Activated CD4-positive, alpha-beta T cell treated with anti-CD3 and anti-CD28 coated beads, Interleukin-2, amount 50 U/mL, for 24 hours (primary cell): ENCODE measurements at places on chromosomes 7 and 10.

DNA sequence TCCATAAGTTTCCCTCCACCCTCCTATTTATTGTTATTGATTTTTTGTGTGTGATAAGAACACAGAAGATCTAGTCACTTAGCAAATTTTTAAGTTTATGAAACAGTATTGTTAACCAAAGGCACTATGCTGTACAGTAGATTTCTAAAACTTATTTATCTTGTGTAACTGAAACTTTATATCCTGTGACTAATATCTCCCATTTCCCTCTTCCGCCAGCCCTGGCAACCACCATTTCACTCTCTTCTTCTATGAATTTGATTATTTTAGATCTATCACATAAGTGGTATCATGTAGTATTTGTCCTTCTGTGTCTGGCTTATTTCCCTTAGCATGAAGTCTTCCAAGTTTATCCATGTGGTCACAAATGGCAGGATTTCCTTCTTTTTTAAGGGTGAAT lies 144.3 kb upstream of the INHBA start:
- DNase-seq: no peak

GRCh38 chr10:105707603-105708002 lies 1066.5 kb downstream of the SORCS3 start:
- DNase-seq: no peak

DNA sequence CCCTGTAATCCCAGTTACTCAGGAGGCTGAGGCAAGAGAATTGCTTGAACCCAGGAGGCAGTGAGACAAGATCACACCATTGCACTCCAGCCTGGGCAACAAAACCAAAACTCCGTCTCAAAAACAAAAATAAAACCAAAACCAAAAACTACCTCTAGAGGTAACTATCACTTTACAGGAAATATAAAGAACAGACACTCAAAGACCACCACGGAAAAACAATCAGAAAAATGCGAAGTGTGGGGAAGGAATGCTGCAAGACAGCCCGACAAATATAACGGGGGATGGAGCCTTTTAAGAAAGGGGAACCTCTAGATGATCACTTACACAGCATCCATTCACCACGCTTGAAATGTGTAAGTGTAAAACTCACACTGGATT lies 4.3 kb downstream of the HNRNPF start:
- DNase-seq: no peak

- DNase-seq: no peak
These were observed 12.3 kb upstream of the IFT22 start for GRCh38 chr7:101333912-101334311.

DNA sequence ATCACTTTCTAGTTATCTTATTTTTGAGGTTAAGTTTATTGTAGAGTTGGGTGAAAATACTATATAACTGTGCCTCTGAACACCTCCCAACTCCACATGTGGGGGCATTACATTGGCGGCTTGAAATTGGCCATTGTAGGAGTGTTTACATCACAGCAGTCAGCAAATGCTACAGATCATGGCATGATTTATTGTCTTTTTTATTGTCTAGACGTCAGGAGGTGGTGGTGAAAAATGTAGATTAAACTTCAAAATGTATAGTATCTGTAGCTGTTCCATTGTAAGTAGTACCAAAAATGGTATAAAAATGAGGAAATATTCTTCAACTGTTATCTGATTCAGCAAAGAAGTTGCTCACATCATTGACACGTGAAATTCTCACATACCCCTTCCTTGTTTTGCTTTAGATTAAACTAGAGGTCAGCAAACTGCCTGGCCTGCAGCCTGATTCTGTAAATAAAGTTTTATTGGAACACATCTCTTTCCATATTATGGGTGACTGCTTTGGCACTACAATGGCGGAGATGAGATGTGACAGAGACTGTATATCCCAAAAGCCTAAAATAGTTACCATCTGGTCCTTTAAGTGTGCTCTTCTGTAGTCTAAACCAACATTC lies 35.0 kb downstream of the TAF3 start:
- no peak for DNase-seq

- DNase-seq: no peak
These were observed 115.0 kb downstream of the ADCY1 start for GRCh38 chr7:45689011-45689796.

DNA sequence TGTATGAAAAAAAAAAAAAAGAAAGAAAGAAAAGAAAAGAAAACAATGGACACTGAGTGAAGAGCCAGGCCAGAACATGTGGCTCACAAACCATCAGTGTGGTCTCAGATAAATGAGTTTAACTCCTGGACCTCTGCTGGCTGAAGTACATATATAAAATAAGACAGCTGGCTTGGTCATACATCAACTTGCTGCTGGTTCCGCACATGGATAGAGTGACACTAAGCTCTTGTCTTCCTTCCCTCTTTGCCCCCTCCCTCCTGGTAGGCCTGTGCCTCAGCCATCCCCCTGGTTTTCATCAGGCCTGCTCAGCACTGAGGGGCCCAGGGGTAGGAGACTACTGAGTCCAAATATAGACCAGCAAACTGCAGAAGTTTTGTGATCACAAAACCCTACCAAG lies 58.1 kb upstream of the DGKI start:
- no peak for DNase-seq

- DNase-seq: no peak
These were observed 267.1 kb downstream of the PRPF18 start for GRCh38 chr10:13853854-13854253.

- DNase-seq: no peak
These were observed 42.0 kb downstream of the SHH start for GRCh38 chr7:155770241-155770640.

DNA sequence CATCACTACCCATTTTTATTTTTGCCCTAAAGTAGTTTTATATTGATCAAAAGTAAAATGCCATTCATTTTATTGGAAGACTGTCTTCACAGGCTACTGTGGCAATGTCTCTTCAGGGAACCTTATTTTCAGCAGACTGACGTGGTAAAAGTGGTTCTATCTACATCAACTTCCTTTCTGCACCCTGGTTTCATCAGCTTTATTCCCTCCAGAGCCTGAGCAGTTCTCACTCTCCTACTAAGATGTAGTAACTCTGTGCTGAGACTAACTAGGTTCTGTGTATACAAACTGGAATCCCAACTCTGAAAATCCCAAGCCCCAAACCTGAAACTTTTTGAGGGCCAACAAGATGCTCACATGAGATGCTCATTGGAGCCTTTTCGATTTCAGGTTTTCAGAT lies 155.3 kb downstream of the SFMBT2 start:
- DNase-seq: no peak

DNA sequence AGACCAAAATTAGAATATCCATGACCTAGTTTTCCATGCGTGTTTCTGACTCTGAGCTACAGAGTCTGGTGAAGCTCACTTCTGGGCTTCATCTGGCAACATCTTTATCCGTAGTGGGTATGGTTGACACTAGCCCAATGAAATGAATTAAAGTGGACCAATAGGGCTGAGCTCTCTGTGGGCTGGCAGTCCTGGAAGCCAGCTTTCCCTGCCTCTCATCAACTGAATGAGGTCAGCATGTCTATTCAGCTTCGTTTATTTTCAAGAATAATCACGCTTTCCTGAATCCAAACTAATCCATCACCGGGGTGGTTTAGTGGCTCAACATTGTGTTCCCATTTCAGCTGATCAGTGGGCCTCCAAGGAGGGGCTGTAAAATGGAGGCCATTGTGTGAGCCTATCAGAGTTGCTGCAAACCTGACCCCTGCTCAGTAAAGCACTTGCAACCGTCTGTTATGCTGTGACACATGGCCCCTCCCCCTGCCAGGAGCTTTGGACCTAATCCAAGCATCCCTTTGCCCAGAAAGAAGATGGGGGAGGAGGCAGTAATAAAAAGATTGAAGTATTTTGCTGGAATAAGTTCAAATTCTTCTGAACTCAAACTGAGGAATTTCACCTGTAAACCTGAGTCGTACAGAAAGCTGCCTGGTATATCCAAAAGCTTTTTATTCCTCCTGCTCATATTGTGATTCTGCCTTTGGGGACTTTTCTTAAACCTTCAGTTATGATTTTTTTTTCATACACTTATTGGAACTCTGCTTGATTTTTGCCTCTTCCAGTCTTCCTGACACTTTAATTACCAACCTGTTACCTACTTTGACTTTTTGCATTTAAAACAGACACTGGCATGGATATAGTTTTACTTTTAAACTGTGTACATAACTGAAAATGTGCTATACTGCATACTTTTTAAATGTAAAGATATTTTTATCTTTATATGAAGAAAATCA lies 35.5 kb downstream of the CAV1 start:
- DNase-seq: no peak

GRCh38 chr10:101075775-101076174 lies 14.0 kb downstream of the KAZALD1 start:
- DNase-seq: no peak

- DNase-seq: no peak
These were observed 123.3 kb upstream of the CDK1 start for GRCh38 chr10:60654813-60655464.

- no peak for DNase-seq
These were observed 82.4 kb upstream of the SDK1 start for GRCh38 chr7:3218411-3219225.

DNA sequence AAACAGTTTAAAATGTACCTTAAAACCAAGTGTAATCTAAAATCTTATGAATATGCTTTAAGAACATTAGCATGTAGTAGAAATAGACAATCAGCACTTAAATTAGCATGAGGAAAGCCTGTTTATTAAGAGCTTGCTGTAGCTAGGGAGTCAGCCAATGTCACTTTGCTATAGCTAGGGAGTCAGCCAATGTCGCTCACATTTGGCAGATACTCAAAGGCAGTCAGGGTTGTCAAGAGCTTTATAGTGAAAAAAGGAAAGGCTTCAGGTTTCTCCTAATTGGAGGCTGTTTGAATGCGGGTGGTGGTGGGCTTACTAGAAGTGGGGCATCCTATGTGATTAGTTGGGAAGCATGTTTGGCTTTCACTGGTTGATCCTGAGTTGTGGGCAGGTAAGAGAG lies 226.2 kb upstream of the DGKB start:
- no peak for DNase-seq

- no peak for DNase-seq
These were observed 34.0 kb downstream of the FOXL3 start for GRCh38 chr7:324011-324410.

DNA sequence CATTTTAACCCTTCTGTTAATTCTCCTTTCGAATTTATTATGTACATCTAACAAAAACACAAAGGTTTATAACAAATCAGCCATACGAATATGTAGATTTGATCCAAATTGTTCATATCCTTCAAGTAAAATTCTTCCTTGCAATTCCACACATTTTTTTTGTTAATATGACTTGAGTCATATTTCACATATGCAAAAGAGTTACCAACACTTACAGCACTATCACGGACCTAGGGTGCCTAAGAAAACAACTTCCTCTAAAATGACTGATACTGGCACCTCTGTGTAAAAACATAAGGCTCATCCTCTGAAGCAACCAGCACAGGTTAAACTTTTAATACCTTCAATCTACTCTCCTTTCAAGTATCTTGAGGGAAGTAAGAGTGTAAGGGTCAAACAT lies 451.8 kb downstream of the SEMA3D start:
- no peak for DNase-seq

GRCh38 chr10:128263891-128264688 lies 137.9 kb upstream of the MKI67 start:
- no peak for DNase-seq

DNA sequence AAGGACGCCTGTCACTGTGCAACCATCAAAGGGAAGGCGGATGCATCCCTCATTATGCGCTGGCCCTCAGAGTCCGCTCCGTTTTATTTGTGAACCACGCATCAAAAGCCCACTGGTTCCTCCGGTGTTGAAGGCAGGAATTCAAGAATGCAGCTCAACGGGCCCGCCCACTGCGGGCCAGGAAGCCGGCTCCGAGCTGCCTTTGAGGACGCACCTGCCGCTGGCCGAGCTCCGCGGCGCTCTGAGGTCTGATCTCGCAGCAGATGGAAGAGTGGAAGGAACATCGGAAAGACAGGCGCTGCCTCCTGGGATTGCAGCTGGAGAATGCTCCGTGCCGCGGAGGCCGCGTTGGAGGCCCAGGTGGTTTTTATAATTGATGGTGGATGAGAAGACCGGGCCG lies 56.9 kb upstream of the ADGRA1 start:
- no peak for DNase-seq

DNA sequence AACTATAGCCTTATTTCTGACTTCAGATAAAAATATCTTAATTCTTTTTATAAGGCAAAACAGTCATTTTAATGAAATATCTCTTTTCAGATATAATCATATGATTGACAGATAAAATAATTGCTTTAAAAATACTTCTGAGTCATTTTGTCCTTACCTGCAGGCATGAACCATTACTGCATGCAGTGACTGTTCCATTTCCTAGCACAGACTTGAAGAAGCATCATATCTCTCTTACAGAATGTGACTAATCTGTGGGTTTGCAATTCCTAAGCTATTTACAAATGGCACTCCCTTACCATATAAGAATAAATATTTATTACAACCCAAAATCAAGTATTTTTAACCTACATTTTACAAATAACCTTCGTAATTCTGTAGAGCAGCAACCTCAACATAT lies 120.7 kb downstream of the SRPK2 start:
- DNase-seq: no peak

DNA sequence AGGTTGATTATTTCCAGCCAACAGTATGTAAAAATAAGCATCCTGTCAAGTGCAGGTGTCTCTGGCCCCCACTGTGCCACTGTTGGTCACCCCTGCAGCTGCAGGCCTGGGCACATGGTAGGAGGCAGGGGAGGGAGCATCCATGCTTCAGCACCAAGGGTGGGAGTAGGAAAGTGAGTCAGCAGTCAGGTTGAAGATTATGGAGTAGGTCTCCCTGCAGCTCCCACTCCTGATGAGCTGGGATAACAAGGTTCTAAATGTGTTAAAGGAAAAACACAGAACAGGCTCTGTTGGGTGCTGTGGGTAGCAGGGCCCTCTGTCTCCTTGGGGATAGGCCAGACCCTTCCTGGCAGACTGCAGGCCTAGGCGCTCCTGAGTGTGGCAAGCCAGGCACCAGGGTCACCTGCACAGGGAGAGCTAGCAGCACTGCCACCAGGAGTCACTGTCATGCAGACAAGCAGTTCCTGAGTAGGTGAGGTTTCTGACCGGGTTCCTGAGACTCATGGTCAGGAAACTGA lies 59.3 kb downstream of the NUDCD3 start:
- no peak for DNase-seq
